ENCODE measurements at places on chromosomes 6 and 20. TPM values are rescaled to one million over a fixed set of nuclear protein-coding genes. Genes with fewer than 3 reads are reported as not detected.

GRCh38 chr6:109456111-109456583 lies 575 bp upstream of the MICAL1 start:
- peak; percentile 74 for DNase-seq

GRCh38 chr20:48758206-48758820 lies 69.5 kb downstream of the PREX1 start:
- no peak for DNase-seq

DNA sequence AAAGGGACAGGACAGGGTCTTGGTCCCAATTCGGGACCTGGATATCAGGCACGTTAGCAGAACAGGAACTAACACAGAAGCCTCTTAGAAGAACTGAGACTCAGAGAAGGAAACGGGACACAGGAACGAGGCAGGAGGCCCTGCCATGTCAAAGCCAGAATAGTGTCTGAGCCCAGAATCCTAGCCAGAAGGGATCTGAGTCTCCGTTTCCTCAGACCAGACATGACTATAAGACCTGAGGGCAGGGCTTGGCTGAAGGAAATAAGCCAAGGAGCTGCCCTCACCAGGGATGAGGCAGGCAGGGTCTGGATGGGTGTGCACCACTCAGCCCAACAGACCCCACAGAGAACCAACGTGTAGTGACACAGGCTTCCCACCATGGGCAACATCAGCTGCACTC lies 40.3 kb downstream of the TRERF1 start:
- no peak for DNase-seq

GRCh38 chr20:11376998-11377397 lies 540.7 kb upstream of the BTBD3 start:
- DNase-seq: no peak

Gene CST4
- total RNA-seq: not detected

Gene TBPL1
- total RNA-seq: 6.6 TPM

Gene PYGB
- total RNA-seq: 207 TPM

Gene VNN1
- total RNA-seq: 2.6 TPM

Gene TXLNB
- 3.9 TPM for total RNA-seq

Gene SRMS
- not detected for total RNA-seq

Gene KHDC1L
- not detected for total RNA-seq

Gene MMP24
- 0.16 TPM for total RNA-seq

Gene CLDN20
- total RNA-seq: not detected

All from sigmoid colon (tissue), 7 donors.